Activated CD8-positive, alpha-beta memory T cell treated with anti-CD3 and anti-CD28 coated beads for 4 hours (primary cell): ENCODE measurements at places on chromosomes 2 and 18.

DNA sequence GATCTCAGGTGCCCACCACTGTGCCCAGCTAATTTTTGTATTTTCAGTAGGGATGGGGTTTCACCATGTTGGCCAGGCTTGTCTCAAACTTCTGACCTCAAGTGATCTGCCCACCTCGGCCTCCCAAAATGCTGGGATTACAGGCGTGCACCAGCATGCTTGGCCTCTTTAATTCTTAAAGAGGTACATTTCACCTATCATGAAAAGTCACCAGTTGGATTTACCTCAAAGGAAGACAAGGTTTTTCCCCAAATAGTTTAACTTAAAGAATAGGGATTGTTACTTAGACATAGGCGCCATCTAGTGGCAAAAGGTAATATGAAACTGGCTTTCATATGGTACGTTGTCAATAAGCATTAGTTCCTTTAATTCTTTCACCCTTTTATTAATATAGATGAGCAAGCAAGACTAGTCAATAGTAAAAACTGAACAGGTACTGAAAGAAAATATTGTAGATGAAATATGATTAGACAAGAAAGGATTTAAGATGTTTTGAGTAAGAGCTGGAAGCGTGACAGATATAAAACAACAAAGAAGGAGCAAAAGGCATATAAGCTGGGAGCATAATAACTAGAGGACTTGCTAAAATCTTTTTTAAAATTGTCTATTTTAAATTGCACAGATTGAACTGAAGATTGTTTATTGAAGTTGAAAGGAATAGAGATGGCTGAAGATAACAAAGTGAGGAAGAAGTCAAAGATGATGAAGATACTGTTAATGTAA lies 35.0 kb upstream of the PSMD14 start:
- no peak for DNase-seq

- no peak for DNase-seq
These were observed 418 bp downstream of the WDR75 start for GRCh38 chr2:189441709-189442074.

- no peak for DNase-seq
These were observed 224.3 kb downstream of the NDUFA10 start for GRCh38 chr2:239800785-239801386.

GRCh38 chr2:182078988-182079602 lies 93.4 kb downstream of the PPP1R1C start:
- DNase-seq = no peak

DNA sequence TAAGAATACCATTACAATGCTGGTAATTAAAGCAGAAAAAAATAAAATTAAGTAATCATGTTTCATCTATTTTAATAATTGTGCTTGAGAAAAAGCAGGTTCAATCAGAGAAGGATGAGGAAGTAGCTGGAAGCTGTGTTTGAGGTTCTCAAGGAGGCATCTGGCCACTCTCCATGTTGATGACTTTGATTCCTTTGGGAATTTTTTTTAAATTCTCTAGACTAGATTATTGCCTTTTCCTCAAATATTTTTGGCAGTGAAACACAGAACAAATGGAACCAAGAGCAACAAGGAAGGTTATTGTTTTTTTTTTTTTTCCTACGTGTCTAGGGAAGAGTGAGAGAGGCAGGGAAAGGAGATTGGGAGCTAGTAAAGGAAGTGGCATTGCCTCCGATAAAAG lies 99.9 kb upstream of the NRP2 start:
- DNase-seq = no peak

DNA sequence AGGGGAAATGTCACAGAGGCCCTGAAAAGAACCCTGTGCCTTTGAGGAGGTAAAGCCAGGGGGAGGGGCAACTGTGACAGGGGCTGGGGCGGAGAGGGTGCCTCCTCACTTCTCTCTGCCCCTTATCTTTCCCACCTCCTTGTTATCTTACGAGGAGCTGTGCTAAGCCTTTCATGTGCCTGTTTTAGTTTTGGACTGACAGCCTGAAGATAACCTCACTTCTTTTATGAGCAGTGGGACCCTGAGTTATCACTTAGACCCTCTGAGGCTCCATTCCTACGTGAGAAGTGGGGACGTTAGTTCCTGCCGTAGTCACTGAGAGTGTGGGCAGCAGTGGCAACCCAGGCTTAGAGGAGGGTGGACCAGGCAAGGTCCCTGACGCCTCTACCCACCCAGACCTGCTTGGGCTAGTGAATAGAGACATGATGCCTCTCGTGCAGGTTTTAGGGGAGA lies 39.5 kb upstream of the LBH start:
- no peak for DNase-seq

GRCh38 chr2:174856447-174856846 lies 92.2 kb upstream of the CHRNA1 start:
- no peak for DNase-seq

DNA sequence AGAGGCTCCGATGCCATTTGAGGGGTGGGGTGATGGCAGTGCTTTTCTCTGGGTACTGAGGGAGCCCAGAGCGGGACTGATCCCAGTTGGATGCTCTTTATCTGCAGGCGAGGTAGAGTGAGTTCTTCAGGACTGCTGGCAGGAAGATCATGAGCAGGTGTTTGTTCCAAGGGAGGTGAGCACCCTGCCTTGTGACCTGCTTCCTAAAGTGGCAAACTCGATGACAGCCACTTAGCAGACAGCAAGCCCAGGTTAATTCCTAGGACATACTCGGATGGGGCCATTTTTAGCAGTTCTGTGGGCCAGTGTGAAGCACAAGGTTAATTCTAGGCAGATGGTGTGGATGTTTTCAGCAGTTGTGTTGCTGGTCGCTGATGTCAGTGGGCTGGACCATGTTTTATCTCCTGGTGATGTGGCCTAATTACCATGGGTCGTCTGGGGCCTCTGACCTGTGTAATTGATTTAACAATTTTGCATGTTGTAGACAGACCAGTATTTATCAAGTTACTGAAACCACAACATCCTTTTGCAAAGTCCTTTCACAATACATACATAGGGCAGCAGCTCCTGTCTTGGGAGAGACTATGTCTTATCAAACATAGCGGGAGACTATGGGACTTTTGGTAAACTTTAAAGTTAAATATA lies 4.9 kb downstream of the FKBP1B start:
- no peak for DNase-seq

DNA sequence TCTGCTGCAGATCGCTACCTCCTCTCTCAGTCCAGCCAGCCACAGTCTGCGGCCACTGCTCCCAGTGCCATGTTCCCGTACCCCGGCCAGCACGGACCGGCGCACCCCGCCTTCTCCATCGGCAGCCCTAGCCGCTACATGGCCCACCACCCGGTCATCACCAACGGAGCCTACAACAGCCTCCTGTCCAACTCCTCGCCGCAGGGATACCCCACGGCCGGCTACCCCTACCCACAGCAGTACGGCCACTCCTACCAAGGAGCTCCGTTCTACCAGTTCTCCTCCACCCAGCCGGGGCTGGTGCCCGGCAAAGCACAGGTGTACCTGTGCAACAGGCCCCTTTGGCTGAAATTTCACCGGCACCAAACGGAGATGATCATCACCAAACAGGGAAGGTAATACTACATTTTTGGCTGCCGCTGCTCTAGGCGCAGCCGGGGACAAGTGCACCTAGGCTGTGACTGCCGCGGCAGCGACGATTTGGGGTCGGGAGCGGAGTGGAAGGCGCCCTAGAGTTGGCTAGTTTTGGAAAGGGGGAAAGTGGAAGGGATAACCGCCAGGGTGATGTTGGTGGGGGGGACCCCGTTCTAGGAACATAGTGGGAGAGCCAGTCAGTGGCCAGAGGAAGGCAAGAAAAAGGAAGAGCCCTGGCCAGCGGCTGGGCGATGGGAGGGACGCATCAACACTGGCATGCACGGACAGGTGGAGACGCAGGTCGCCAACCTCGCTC lies 776 bp downstream of the TBR1 start:
- no peak for DNase-seq

- DNase-seq = no peak
These were observed 127.8 kb downstream of the CERS6 start for GRCh38 chr2:168583710-168584521.

- no peak for DNase-seq
These were observed 22.2 kb upstream of the MSTN start for GRCh38 chr2:190084704-190085103.

GRCh38 chr2:172372436-172372835 lies 55.0 kb upstream of the ITGA6 start:
- DNase-seq = no peak

DNA sequence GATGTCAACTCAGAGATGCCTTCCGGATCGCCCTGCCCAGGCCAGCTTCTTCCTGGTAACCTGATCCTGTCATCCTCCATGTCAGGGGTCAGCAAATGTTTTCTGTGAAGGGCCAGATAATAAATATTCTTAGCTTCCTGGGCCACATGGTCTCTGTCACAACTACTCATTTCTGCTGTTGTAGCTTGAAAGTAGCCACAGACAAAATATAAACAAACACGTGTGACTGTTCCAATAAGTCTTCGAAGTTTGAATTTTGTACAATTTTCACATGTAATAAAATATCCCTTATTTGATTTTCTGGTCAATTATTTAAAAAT lies 35.8 kb downstream of the ANXA4 start:
- no peak for DNase-seq

DNA sequence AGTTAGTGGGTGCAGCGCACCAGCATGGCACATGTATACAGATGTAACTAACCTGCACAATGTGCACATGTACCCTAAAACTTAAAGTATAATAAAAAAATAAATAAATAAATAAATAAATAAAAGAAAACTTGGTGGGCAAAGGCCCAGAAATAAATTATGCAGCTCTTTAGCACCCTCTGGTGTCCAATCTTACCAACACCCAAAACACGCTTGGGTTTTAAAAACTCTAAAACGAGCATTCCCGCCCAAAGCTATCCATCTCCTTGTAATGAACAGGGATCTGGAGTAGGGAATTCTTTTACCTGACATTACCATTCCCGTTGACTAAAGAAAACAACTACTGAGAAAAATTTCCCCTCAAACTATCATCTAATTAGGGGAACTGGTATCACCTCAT lies 2005.9 kb upstream of the CELF4 start:
- no peak for DNase-seq

GRCh38 chr2:11480406-11480805 lies 14.4 kb upstream of the E2F6 start:
- DNase-seq = no peak

DNA sequence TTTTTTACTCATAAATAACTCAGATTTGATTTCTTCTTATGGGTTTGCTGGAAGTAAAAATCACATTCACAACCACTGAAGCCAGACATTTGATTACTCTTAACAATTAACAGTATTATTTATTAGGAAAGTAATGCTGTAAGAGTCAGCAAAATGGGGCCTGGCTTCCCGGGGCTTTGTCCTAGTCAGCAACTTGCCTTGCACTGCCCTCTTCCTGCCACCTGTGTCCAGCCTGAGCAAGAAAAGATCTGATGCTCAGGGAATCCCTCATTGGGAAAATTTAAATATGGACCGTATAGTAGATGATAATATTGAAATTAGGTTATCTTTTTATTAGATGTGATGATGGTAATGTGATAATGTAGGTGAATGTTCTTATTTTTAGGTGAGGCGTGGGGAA lies 30.8 kb upstream of the ACYP2 start:
- no peak for DNase-seq

DNA sequence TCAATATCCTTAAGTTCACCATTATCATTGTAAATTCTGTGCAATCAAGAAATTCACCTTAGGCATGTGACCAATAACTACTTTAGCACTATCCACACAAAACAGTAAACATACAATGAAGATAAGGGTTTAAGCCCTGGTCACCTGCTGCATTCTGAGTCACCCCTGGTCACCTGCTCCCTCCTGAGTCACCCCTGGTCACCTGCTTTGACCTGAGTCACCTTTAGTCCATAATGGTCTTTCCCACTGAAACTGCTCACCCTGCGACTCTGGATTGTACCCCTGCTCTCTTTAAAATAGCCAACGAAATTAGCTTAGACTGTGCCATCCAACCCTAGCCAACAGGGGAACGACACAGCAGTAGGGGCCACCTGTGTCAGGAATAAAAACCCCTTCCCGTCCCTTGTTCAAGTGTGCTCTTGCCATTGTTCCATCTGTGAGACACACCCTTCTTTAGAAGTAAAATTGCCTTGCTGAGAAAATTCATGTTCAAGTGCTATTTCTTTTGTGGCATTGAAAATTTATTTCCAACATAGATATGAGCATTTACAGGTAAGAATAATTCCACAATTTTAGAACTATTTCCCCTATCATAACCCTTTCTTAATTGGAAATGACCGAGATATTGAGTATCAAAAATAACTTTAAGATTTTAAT lies 902.8 kb downstream of the DSC3 start:
- DNase-seq = no peak

GRCh38 chr2:144650907-144651306 lies 131.0 kb upstream of the ZEB2 start:
- no peak for DNase-seq

GRCh38 chr2:160201849-160202539 lies 1.9 kb upstream of the ITGB6 start:
- DNase-seq = no peak

DNA sequence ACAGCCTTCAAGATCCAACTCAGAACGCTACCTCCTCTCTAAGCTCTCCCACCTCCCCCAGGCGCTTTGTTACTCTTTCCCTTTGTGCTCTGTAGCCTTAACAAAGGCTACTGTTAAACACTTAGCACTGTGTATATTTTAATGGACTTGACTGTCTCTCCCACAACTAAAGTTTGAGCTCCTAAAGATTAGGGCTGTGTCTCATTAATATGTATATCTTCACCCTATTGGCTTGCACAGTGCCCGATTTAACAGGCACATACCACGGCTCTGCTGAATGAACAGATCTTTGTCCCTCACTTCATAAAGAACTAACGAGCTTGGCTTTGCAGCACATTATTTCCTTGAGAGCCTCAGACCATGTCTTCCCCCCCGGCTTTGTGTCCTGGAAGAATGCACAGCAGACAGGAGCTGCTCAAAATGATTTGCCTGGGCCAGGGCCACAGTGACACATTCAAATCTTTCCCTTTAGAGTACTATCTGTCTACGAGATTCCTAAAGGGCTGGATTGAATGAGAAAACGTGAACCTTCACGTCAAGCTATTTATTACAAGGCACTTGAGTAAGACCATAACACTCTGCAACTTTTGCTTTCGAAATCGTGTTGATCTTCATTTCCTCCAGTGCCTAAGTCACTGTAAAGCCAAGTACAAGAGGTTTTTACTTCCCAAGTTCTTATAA lies 22.1 kb downstream of the ABHD3 start:
- no peak for DNase-seq

- no peak for DNase-seq
These were observed 88.2 kb upstream of the DPP10 start for GRCh38 chr2:114354199-114354598.

DNA sequence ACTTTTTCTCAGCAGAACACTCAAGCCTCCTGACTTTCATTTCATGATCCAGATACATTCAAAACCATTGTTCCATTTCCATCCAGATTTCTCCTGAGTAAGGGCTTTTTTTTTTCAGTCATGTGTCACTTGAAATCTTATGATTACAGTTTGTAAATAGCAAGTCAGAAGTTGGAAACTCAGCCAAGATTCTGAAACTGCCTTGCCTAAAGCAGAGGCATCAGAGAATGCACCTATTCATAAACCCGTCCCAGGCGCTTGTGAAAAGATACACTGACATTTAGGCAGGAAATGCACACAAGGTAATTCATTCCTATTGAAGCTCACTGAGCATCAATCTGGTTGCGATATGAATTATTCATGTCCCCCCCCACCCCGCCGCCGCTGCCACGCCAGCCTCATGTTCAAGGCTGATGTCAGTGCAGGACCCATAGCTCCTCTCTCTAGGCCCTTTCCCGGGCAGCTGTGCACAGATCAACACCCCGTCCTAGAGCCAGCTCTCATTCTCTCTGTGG lies 30.4 kb upstream of the MGAT4A start:
- peak; percentile 40 for DNase-seq
